Heart right ventricle (tissue), 16 donors: ENCODE measurements at places on chromosomes 4 and X. TPM values are rescaled to one million over a fixed set of nuclear protein-coding genes. Genes with fewer than 3 reads are reported as not detected.

DNA sequence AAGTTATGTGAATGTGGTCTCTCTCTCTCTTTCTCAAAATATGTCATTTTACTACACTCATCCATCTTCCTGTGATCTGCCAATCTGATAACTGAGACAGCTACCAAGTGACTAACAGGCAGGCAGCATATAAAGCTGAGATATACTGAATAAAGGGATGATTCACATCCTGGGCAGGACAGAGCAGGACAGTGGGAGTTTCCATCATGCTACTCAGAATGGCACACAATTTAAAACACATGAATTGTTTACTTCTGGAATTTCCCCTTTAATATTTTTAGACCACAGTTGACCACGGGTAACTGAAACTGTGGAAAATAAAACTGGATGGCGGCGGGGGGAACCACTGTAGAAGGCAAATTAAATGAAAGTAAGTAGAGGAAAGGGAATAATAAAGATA is 58.6 kb upstream of the DCTD start:
- no peak for DNase-seq

DNA sequence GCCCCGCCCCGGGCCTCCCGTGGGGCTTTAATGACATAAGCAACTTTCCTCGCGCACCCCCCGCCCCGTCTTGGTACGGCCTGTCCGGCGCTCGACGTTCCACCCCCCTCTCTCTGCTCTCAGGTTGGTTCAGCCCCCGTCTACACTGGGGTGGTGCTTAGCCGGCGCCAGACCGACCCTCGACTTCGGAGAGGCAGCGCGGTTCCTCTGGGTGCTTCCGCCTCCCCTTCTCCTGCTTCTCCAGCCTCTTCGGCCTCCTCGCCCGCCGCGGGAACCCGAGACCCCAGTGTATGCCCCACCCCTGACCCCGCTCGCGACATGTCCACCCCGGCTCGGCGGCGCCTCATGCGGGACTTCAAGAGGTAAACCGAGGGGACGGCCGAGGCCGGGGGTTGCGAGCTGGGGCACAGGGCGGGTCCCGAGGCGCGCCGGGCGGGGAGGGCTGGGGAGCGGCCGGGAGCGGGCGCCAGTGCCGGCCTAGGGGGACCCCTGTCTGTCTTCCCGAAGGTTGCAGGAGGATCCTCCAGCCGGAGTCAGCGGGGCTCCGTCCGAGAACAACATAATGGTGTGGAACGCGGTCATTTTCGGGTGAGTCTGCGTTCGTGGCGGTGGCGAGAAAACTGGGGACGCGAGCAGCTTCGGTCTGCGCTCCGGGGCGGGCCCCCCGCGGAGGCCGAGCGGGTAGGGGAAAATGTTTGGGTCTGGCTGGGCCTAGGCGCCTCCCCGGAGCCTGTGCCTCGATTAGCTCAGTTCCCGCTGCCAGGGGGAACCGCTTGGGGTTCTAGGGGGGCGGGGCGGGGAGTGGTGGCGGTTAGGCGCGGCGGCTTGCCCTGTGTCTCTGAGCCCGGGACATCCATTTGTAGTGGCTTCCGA is at the start of gene UBE2A:
UBE2A (plus strand) TSS at position 170 of the 873 bp plus-strand sequence; CDS start at position 319, 149 bp downstream.
- peak; percentile 93 for DNase-seq

GRCh38 chr4:10456595-10457254 is 501 bp downstream of the ZNF518B start:
- peak; percentile 59 for DNase-seq

- no peak for DNase-seq
Observed at GRCh38 chrX:20212486-20213089, 54.1 kb downstream of the RPS6KA3 start.

DNA sequence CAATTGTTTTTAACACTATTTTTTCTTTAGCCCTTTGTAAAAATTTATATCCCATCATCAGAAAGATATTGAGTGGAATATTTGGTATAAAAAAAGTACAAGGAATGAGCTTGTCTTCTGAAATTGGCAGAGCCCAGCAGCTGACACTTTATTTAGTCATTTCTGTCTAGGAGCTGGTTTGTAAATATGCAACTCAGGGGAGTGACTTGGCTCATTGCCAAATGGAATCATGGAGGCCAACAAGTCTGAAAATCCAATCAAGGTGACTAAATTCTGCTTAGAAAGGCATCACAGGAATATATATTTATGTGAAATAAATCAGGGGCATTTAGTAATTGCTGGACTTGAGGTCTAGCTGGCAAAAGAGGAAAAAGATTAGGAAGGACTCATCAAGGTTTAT is 74.4 kb downstream of the OTC start:
- no peak for DNase-seq

Gene SRPX2
- total RNA-seq: 6.3 TPM

Gene SPIN2A
- 0.26 TPM for total RNA-seq

Gene GYPE
- 0.72 TPM for total RNA-seq

Gene SULT1E1
- not detected for total RNA-seq

- no peak for DNase-seq
Observed at GRCh38 chr4:187479511-187479910, 516.1 kb upstream of the ZFP42 start.

DNA sequence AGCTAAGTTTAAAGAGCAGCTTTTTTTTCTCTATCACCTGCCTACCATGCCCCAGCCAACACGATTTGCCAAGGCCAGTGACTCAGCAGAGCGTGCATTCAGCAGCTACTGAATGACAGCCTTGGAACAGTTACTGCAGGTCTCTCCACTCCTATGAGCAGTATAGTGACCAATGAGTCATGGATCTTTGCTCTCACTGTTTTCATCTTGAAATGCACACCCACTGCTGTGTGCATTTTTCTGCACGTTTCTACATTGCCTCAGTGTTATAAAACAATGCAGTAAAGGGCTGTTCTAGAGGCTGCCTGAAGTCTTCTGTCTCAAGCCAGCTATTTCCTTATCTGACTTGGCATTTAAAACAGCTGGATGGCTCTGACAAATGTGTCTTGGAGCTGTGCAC is 66.0 kb upstream of the C4orf54 start:
- DNase-seq: peak; percentile 55

- DNase-seq: no peak
Observed at GRCh38 chrX:40261833-40262156, 164.0 kb upstream of the BCOR start.

GRCh38 chrX:130080791-130081367 is 29.4 kb downstream of the ELF4 start:
- DNase-seq: no peak

Gene SPANXB1
- not detected for total RNA-seq

Gene BMP3
- not detected for total RNA-seq

Gene MAOB
- 133 TPM for total RNA-seq

Gene MAP9
- 6.7 TPM for total RNA-seq

Gene TCEAL6
- total RNA-seq: not detected

Gene CXCL10
- total RNA-seq: 0.61 TPM

DNA sequence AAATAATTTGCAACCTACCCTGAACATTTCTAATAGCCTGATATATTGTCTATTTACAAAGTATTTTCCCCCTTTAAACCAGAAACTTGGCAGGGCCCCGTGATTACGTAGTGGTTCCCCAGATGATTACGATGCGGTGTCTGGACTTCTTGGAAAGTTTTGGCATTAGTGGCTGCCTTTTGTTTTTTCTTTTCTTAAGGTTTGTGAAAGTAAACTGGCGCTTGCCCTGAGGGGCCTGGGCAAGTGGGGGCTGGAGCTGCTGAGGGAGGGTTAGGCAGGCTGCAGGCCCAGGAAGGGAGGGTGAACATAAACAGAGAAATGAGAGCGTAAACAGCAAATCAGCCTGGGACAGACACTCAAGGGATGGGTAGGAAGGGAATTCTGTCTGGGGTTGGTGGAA is 123.6 kb upstream of the MSX1 start:
- DNase-seq: no peak

GRCh38 chrX:153703036-153703370 is 15.3 kb downstream of the SLC6A8 start:
- DNase-seq: no peak

DNA sequence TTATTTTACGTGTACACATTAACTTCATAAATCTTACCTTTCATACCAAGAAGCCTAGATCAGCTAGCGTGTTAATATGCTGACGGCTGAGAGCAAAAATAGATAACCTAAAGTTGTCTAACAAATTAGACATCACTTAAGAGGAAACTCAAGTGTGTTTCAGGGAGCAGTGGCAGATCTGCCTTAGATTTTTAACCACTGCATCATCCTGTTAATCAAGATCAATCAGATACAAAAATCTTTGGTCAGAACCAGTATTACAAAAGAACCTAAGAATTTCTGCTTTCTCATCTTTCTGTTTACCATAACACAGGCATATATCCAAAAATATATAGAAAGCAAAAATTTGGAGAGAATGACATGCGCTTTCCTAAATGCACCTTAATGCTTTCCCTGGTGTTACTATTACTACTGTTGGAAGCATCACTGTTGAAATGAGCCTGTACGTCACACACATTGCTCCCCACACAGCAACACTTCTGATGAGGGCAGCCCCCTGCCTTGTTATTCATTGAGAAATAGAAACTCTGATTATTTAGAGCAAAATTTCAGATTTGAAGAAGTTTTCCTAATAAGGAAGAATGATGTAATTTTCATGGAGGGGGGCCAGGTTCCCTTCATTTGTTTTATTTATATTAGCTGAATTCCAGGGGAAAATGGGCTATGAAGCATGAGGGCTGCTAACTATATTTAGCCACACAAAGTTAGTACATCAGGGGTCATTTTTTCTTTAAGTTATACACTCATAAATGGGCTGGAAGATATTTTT is 152.3 kb downstream of the CBR4 start:
- no peak for DNase-seq

Gene POF1B
- total RNA-seq: 0.95 TPM

Gene GPR143
- total RNA-seq: not detected

DNA sequence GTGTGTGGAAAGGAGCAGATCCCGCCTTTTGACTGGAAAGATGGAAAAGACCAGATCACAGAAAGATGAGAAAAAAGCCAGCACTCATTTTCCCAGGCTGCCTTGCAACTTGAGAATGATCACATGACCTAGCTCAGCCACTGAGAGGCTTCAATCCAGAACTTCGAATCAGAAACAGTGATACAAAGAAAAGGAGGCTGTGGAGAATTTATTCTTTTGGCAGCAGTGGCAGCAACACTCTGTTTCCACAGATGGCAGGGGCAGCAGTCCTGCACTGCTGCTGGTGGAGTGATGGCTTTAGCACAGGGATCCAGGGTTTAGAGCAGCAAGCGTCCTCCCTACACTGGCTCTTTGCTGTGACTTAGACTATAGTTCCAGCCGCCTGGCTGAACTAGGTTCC is 77.8 kb upstream of the SH3RF1 start:
- no peak for DNase-seq

Gene RAB39B
- not detected for total RNA-seq

Gene RS1
- not detected for total RNA-seq

- no peak for DNase-seq
Observed at GRCh38 chr4:183201331-183201730, 102.3 kb downstream of the WWC2 start.

DNA sequence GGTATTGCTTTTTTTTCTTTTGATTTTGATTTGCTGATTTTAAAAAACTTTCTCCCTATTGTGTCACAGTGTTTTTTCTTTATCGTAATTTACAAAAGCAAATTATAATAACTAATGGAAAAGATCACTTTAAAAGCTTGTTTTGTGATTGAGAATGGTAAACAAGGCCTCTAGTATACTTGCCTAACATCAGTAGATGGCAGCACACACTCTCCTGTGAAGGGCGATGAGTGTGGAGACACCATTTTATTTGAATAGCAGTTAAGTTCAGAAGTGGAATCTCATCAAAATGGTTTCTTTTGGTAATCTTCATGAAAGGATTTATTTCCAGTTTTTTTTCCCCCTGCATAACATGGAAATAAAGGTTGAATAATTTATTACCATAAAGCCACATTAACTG is 72.3 kb downstream of the PAK3 start:
- DNase-seq: no peak

GRCh38 chr4:8545439-8545765 is 34.8 kb upstream of the GPR78 start:
- DNase-seq: no peak

GRCh38 chrX:132034648-132035047 is 11.5 kb downstream of the STK26 start:
- DNase-seq: no peak

DNA sequence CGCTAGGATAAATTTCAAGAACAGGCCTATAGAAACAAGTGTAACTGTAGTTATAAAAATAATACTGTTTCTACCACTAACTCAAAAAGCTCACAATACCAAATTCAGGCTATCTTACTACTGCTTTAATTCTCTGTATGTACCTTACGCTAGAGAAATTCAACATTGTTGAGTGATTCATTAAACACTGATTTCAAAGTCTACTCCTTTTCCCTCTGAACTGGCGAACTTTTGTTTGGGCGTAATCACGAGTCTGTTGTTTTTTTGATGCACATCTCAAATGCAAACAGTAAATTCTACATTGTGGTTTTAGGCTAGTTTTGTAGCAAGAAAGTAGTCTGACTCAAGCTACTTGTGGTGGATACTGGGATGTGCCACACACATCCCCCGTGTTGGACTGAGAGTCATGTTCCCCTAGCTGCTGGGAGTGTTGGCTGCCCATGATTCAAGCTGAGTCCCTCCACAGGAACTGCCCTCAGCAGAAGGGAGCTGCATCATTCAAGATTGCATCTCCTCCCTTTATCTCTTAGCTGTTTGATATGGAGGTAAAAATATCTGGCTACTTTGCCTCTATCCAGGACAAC is 406.1 kb downstream of the RAPGEF2 start:
- no peak for DNase-seq

DNA sequence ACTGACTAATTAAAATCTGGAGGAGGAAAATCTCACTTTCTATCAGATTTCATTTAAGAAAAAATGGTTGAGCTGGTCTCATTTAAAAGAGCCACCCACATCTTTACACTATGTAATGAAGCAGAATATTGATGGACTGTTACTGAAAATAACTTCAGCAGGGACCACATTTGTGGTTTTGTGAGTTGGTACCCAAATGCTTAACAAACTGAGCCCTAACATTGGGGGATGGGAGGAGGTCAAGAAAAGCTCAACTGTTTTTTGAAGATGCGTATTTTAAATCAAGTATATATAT is 30.1 kb downstream of the HOPX start:
- no peak for DNase-seq

DNA sequence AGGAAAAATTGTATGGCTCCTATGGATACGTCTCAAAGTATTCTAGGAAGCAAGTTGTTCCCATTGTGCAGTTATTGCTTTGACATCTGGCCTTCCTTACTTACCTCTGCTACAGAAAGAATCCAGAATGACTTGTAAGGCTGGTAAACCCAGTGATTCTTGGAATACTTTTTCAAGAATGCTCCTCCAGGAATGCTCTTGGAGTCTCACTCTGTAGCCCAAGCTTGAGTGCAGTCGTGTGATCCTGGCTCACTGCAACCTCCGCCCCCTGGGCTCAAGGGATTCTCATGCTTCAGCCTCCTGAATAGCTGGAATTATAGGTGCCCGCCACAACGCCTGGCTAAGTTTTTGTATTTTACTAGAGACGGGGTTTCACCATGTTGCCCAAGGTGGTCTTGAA is 38.1 kb downstream of the GAB1 start:
- DNase-seq: no peak

- DNase-seq: no peak
Observed at GRCh38 chr4:101398807-101399206, 51.5 kb upstream of the PPP3CA start.

Gene UNC5C
- 1.3 TPM for total RNA-seq

- peak; percentile 27 for DNase-seq
Observed at GRCh38 chr4:54229631-54230483, 764 bp downstream of the PDGFRA start.

- no peak for DNase-seq
Observed at GRCh38 chr4:118773429-118773792, 62.5 kb downstream of the SEC24D start.

GRCh38 chr4:85228264-85228663 is 246.7 kb upstream of the ARHGAP24 start:
- DNase-seq: no peak
